ENCODE measurements at places on chromosomes 6 and 20.

DNA sequence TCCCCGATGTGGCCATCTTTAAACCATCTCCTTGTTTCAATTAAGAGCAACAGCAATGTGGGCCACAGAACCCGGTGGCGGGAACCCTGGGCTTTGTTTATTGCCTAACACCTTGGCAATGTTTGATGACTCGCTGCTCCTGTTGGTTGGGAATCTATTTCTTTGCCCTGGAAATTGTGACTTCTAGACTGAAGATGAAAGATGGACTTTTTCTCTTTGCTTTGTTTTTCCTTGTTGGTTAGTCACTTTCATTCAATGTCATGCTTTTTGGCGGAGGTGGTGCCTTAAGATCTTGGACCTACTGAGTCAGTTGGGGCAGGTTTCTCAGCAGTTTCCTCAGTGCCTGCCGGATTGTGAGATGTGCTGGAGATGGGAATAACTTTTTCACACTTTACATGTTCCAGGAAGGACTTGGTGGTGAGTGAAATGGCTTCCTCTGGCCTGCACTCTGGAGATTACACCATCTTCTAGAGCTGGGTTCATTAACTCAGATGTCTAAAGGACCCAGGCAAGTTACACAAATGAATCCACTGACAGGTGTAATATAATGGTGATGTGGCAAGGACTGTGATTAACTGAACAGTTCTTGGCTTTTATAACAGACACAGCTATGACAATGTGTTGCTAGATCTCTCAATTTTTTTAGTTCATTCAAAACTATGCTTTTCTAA is 56.3 kb downstream of the TSHZ2 start:
- DNase-seq: no peak

DNA sequence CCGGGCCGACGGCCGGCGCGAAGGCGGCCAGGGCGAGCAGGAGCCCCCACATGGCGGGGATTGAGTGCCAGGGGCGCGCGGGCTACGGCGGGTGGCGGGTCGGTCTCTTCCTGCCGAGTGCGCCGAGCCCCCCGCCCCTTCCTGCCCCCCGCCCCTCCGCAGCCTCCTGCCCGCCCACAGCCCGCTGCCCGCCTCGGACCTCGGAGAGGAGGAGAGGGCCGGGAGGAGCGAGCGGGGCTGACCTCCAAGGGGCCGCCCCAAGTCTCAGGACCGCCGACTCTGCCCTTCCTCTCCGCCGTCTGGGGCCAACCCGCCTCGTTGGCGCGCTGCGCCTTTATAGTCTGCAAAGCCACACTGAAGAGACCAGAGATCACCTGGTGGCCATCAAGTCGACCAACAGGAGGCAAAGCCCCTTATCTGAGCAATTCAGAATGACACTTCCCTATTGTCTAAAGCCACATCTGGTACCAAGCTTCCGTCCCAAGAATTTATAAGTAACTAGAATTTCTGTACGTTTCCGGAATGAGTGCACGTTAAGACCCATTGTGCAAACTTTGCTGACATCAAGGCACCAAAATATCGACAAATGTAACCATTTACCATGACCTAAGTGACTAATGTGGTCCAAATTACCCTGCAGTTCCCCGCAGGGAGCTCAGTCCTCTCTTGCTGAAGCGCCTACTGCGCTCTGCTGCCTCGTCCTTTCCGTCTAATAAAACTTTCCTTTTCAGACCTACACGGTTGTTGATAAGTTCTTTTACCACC is at the start of gene CPXM1:
TSS of gene CPXM1 (minus strand) at position 107 of the 765 bp plus-strand sequence. CDS start at position 52, 55 bp downstream.
- DNase-seq: no peak

DNA sequence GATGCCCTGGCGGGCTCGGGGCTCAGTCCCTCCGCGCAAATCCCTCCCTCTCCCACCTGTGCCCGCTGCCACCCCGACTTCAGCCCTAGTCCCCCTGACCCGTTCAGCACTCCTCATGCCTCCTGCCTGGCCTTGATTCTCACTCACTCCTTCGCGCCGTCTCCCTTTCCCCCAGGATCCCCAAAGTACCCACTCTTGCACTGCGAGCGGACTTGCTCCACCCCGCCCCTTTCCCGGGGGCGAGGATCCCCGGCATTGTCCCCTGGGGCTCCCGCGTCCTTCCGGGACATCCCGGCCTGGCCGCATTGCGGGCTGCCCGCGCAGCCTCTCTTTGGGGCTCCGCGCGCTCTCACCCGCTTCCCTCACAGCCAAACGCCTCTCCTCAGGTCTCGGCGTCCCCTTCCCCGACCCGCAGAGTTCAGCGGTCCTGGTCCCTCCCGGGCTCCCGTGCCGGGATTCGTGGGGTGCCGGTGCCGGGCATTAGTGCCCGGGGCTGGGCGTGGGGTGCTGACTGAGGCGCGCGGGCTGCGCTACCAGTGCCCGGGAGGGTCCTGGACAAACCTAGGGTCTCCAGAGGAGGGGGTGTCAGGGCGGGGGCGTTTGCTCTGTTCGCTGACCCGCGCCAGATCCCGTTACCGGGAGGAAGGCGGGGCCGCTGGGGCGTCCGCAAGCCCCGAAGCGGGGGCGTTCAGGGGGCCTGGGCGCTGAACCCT is 45.5 kb upstream of the SUPT3H start:
- DNase-seq: no peak

- DNase-seq: no peak
These were observed 93.9 kb downstream of the PRND start for GRCh38 chr20:4815628-4816027.

GRCh38 chr20:4136967-4137334 is 121.6 kb upstream of the RNF24 start:
- DNase-seq: no peak
